ENCODE measurements at places on chromosomes 13 and 19.

DNA sequence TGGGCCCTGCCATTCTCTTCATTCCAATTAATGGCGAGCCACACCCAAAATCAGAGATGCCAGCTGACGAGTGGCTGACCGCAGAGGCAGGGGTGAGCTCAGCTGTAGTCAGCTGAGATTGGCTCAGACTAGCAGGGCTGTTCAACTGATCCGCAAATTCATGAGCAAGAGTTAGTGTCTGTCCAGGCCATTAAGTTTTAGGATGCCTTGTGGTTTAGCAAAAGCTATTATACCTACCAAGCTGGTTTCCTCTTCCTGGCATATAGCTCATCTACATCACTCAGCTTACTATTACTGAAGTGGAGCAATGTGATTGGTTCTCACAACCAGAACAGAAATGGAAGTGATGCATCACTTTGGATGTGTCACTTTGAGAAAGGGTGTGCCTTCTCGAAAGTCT lies 148.7 kb downstream of the NALCN start:
- DNase-seq, result no peak

GRCh38 chr13:106700439-106700838 lies 132.5 kb upstream of the ARGLU1 start:
- DNase-seq, result no peak

GRCh38 chr13:111282425-111282824 lies 38.0 kb upstream of the TEX29 start:
- DNase-seq, result no peak

- no peak for DNase-seq
Measured at GRCh38 chr19:48861313-48861712, 7.1 kb downstream of the PLEKHA4 start.

GRCh38 chr19:48558018-48558684 lies 6.2 kb downstream of the SULT2B1 start:
- no peak for DNase-seq

Measured in thoracic aorta (tissue), 2 donors.